ENCODE measurements at places on chromosomes 3 and 15.

DNA sequence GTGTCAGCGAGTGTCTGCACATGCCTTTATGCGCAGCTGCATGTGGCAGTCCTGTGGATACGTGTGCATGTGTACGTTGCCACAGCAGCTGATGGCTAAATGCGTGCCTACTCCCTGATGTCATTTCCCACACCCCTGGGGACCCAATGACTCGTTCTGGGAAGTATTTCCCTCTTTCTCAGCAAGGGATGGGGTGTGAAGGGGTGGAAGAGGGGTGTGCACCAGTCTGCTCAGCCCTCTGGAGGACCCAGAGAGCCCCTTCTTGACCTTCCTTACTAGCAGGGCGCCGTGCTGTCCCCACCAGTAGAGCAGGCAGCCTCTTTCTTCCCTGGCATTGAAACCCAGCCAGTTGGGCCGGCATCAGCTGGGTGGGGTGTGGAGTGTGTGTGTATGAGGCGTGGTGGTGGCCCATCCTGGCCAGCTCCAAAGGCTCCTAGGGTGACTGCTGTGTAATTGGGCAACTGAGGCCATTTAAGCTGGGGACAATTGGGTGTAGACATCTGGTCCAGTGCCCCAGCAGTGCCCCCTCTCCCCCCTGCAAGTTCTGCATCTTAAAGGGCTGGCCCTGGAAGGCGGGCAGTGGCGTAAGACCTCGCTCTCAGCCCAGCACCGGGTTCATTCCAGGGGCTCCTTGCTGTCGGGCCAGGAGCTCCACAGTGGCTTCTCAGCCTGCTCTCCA, 19.2 kb downstream of the SNX33 start:
- no peak overlapping the region for H3K27ac ChIP-seq
- no peak overlapping the region for H3K4me3 ChIP-seq
- no peaks in the 10 kb centered on the region for H3K36me3 ChIP-seq
- no peak for DNase-seq
- H3K27me3 ChIP-seq: no peaks in the 10 kb centered on the region
- H3K4me1 ChIP-seq: peaks cover 8% of the 10 kb centered on the region

DNA sequence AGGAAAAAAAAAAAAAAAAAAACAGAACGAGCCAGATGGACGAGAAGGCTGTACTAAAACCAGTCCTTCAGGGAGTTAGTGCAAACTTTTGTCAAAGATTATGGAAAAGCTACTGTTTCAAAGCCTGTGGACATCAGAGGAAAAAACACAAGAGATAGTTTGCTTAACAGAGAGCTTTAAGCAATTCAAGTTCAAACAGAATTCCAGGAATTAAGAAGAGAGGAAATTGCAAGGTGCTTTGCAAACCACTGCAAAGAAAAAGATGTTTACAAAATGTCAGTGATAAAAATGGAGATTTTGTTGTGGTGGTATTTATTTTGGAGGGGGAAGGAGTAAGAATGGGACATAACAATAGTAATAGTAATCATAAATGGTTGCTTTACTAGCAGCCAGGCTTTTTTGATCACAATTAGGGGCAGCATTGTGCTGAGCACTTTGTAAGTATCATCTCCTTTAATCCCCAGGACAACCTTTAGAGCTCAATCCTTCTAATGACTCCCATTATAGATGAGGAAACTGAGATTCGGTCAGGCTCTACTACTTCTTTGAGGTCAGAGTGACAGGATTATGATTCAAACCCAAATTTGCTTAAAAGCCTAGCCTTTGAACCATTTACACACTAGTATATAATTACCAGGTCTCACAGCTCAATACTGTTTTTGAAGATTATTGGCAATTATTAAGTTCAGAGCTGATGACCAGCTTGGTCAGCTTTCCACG, 22.4 kb upstream of the ARHGEF3 start:
- H3K4me1 ChIP-seq: peaks cover 32% of the 10 kb centered on the region
- H3K36me3 ChIP-seq: peaks cover 3% of the 10 kb centered on the region
- H3K27me3 ChIP-seq: no peaks in the 10 kb centered on the region
- DNase-seq: no peak
- H3K27ac ChIP-seq: peak overlapping the region; percentile 4

GRCh38 chr3:1200371-1200770, 107.5 kb downstream of the CNTN6 start:
- no peaks in the 10 kb centered on the region for H3K36me3 ChIP-seq
- H3K27me3 ChIP-seq: no peaks in the 10 kb centered on the region
- H3K27ac ChIP-seq: no peak overlapping the region
- DNase-seq: no peak

GRCh38 chr15:63006032-63006878, 36.3 kb upstream of the TPM1 start:
- H3K4me1 ChIP-seq: no peaks in the 10 kb centered on the region
- no peak overlapping the region for H3K27ac ChIP-seq
- peaks cover 5% of the 10 kb centered on the region for H3K27me3 ChIP-seq
- H3K36me3 ChIP-seq: no peaks in the 10 kb centered on the region

DNA sequence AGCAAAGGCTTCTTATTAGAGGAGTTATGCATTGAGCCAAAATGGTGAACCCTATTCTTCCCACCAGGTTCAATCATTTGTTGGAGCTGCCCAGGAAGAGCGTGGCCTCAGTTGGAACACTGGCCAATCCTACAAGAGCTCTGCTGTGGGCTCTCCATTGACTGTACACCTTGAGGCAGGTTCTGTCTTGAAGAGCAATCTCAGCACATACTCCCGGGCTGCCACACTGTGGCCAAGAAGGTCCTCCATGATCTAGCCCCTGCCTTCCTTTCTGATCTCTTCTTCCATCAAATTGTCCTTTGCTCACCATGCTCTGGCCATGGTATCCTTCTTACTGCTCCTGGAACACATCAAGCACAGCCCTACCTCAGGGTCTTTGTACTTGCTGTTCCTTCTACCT, 5.7 kb upstream of the SUMF1 start:
- H3K4me1 ChIP-seq: peaks cover 10% of the 10 kb centered on the region
- H3K27me3 ChIP-seq: peaks cover 16% of the 10 kb centered on the region
- no peak overlapping the region for H3K27ac ChIP-seq
- DNase-seq: no peak

DNA sequence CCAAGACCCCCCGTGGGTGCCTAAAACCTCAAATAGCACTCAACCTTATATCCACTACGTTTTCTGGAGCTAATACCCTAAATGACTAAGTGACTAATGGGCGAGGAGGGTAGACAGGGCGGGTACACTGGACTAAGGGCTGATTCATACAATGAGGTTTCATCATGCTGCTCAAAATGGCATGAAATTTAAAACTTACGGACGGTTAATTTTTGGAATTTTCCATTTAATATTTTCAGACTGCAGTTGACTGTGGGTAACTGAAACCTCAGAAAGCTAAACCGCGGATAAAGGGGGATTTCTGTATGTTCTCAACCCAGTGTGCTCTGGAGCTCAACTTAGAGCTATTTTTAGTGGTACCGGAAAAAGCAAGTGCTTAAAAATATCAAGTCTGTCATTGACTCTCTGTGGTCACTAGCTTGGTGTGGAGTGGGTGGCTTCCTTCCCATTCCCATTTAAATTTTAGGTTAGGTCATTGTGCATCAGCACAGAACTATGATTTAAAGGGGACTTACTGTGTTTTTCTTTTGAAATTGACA, 72.9 kb downstream of the LRRC28 start:
- no peak for DNase-seq
- H3K4me3 ChIP-seq: no peak overlapping the region
- no peaks in the 10 kb centered on the region for H3K27me3 ChIP-seq
- H3K27ac ChIP-seq: no peak overlapping the region
- no peaks in the 10 kb centered on the region for H3K36me3 ChIP-seq
- H3K4me1 ChIP-seq: peaks cover 8% of the 10 kb centered on the region

DNA sequence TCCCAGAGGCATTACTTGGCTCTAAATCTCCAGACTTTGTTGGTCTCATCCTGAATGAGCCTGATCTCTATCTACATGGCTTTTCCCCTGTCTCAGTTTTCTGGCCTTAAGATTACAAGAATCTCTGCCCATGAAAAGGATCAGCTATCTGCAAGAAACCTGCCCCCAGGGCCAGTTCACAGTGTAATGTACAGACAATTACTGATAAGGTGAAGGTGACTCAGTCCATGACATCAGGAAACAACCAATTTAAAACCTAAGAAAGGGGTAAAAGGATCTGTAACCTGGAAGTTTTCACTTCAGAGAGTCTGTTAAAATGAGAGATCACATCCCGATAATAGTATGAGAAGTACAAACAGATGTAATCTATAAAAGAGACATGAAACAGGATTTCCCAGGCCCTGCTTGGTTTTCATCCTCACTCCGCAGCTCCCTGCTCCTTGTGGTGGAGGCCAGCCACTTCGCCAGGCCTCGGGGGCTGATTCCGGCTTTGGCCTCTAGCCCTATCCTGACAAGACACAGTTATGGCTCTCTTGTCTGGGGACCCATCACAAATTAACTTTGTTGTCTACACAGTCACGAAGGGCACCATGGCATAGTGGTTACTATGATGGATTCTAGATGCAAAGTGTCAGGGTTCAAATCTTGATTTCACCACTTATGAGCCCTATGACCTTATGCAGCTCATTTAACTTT, 136.9 kb downstream of the THSD4 start:
- no peaks in the 10 kb centered on the region for H3K36me3 ChIP-seq
- no peak overlapping the region for H3K27ac ChIP-seq
- H3K4me1 ChIP-seq: no peaks in the 10 kb centered on the region
- no peaks in the 10 kb centered on the region for H3K27me3 ChIP-seq
- DNase-seq: no peak

DNA sequence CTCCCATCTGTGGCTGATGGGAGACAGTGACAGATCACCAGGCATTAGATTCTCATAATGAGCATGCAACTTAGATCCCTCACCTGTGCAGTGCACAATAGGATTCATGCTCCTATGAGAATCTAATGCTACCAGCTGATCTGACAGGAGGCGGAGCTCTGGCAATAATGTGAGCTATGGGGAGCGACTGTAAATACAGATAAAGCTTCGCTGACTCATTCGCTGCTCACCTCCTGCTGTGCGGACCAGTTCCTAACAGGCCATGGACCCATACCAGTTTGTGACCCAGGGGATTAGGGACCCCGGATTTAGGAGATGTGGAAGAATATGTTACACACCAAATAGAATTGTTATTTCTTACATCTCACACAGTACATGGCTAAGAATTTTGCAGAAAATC, 6.7 kb downstream of the ARGFX start:
- H3K27ac ChIP-seq: no peak overlapping the region
- H3K4me3 ChIP-seq: no peak overlapping the region
- DNase-seq: no peak
- H3K4me1 ChIP-seq: no peaks in the 10 kb centered on the region
- H3K36me3 ChIP-seq: no peaks in the 10 kb centered on the region

GRCh38 chr3:149589332-149589731, 68.5 kb downstream of the WWTR1 start:
- no peaks in the 10 kb centered on the region for H3K36me3 ChIP-seq
- no peak overlapping the region for H3K27ac ChIP-seq
- H3K27me3 ChIP-seq: peaks cover 16% of the 10 kb centered on the region
- no peak for DNase-seq
- H3K4me3 ChIP-seq: no peak overlapping the region

- H3K4me1 ChIP-seq: no peaks in the 10 kb centered on the region
- H3K27ac ChIP-seq: no peak overlapping the region
Observed at GRCh38 chr15:53833134-53833624, 73.7 kb upstream of the WDR72 start.
